Fibroblast of the aortic adventitia (primary cell): ENCODE measurements at places on chromosomes 3 and 15.

- peak; percentile 51 for DNase-seq
Measured at GRCh38 chr3:131053043-131053859, 26.6 kb downstream of the NEK11 start.

GRCh38 chr3:71585131-71585530, 1.6 kb upstream of the FOXP1 start:
- DNase-seq: peak; percentile 23

DNA sequence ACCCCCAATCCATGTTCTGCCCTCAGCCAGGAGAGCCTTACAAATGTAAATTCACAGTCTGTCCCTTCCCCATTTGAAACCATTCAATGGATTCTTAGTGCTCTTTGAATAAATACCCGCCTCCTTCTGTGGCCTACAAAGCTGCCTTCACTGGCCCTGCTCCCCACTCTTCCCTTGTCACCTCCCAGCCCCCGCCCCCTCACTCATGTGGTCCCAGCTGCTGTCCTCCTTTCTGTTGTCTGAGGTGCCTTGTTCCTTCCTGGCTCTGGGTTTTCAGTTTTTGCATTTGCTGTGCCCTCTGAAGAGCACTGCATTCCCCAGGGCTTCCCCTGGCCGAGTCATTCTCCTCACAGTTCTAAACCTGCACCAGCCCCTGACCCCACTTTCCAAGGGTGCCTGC, 3.2 kb downstream of the EFCAB12 start:
- no peak for DNase-seq

- DNase-seq: no peak
Measured at GRCh38 chr3:144480416-144480919, 508.8 kb downstream of the DIPK2A start.

- peak; percentile 81 for DNase-seq
Measured at GRCh38 chr3:169232863-169233262, 430.6 kb downstream of the MECOM start.

GRCh38 chr3:194572143-194572789, 61.0 kb downstream of the TMEM44 start:
- peak; percentile 97 for DNase-seq

- DNase-seq: no peak
Measured at GRCh38 chr15:40052604-40053003, 13.6 kb upstream of the SRP14 start.

GRCh38 chr15:32829436-32829835, 111.6 kb downstream of the GREM1 start:
- DNase-seq: no peak

GRCh38 chr15:34338347-34338746, 766 bp upstream of the SLC12A6 start:
- DNase-seq: no peak

GRCh38 chr3:109921509-109921908, 584.2 kb upstream of the DPPA4 start:
- DNase-seq: no peak
